Activated CD4-positive, alpha-beta T cell treated with anti-CD3 and anti-CD28 coated beads, Interleukin-2, amount 50 U/mL, for 24 hours (primary cell): ENCODE measurements at places on chromosomes 7 and 10.

DNA sequence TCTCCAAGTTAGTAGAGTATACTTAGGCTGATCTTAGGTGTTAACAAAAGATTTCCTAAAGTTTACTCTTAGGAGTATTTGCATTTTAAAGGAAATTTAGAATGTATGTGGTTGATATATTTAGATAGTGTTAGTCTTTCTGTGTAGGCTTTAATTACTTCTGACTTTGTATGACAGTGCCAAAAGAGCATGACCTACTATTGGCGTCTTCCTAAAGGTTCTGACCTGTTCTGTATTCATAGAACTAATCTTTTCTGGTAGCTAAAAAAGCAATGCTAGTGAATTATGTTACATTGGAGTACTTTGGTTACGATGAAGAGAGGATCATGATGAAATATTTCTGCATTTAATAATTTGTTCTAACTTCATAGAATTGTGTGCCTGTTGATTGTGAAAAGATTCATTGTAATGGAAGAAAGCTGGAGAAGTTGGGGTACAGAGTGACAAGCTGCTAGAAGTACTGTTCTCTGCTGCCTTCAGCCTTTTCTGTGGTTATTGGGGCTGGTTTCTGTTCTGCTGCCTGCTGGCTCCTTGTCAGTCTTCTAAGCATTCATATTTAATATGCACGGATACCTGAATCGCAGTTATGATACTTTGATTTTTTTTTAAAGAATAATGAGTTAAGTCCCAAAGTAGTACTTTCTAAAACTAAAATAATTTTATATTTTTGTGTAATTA lies 13.2 kb downstream of the WAC start:
- no peak for DNase-seq

DNA sequence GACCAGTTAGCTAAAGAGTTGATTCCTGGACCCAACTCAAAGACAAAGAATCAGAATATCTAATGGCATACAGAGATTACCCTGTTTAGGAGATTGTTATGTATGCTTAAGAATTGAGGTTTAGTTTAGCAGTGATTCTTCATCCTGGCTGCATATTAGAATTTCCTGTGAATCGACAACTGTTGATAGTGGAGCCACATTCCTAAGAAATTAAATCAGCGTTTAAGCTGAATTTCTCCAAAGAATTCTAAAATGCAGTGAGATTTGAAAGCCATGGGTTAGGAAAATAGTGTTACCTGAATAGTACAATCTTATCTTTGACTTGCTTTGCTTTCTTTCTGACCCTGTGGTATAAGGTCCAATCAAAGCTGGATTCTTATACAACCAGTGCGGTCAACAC lies 16.4 kb upstream of the FERD3L start:
- no peak for DNase-seq

- DNase-seq = no peak
These were observed 39.9 kb downstream of the ABCB4 start for GRCh38 chr7:87435546-87435945.

GRCh38 chr10:12262278-12262981 lies 66.4 kb downstream of the CDC123 start:
- no peak for DNase-seq

GRCh38 chr7:111561654-111561903 lies 713 bp downstream of the IMMP2L start:
- no peak for DNase-seq

DNA sequence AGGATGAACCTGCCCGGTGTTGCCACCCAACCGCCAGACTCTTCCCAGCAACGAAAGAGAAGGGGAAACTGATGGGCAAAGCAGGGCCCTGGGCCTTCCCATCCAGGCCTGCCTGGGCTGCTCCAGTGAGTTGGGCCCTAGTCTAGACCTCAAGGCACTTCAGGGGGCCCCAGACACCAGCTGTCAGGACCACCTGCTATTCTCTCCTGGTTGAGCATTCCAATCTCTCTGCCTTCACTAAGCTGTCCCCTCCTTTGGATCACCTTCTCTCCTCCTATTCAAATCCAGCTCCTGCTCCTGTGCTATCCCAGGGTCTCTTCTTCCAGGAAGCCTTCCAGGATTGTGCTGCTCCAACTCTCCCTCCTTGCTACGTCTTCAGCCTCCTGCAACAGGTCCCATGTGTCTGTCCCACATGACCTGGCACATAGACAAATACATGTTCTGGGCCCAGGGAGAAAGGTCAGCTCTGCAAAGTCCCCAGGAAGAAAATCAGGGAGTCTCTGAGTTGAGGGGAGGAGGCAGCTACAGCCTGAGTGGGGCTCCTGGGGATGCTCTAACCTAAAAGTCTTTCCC lies 3.1 kb downstream of the STX1A start:
- no peak for DNase-seq

DNA sequence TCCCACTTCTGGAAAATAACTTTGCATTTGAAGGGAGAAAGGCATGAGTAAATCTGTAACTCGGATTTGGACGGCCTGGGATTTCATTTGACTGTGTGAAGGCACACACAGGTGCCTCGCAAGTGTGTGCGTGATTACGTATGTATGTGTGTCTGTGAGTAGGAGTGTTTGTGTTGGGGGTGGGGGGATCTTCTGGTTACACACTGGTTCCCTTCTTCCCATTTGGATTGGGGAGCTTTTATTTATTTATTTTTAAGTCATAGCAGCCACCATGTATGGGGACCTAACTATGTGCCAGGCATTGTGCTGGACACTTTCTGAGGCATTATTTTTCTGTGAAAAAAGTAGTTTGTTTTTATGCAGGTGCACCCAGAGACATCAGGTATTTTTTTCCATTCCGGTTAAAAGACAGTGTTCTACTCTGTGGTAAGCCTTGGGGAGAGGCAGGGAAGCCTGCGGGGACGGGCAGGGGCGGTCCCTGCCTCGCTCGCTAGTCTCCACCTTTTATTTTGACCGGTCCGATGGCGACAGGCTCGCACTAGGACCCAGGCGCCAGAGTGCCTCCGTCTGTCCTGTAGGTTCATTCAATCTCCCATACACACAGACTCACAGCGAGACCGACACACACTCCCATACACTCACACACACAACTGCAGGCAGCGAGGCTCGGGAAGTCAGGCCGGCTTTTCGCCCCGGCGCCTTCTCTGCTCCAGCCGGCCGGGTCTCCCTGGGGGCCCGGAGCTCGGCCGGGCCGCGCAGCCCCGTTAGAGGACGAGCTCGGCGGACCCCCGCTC lies at the start of gene MXI1:
Gene MXI1 (plus strand): TSS at position 595 of the 794 bp plus-strand sequence. CDS start 204 bp downstream, outside the sequence.
- DNase-seq = no peak

DNA sequence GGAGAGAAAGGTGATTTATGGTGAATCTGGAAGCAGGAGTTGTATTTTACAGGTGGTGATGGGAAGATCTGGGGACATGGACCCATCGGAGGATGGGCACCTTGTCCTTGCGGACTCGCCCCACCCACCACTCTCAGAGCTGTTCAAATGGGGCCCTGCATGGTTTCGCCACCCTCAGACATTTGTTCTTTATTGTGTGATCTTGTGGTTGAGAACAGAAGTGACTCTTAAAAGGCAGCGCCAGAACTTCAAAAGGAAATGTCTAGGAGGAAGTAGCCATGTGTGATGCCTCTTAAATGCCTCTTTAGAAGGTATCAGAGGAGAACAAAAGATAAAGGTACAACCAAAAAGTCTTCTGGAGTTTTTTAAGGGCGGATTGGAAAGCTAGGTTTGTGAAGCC lies 205.7 kb downstream of the KIAA1217 start:
- DNase-seq = no peak

GRCh38 chr10:62806251-62806650 lies 1.7 kb downstream of the ADO start:
- DNase-seq = no peak
